Stomach (tissue), 19 donors: ENCODE measurements at places on chromosomes 2 and 18. TPM values are rescaled to one million over a fixed set of nuclear protein-coding genes. Genes with fewer than 3 reads are reported as not detected.

IL18R1 gene
- 83.9 TPM for total RNA-seq

IL1A gene
- not detected for total RNA-seq

SAG gene
- total RNA-seq = not detected

ADGRF3 gene
- not detected for total RNA-seq

DNA sequence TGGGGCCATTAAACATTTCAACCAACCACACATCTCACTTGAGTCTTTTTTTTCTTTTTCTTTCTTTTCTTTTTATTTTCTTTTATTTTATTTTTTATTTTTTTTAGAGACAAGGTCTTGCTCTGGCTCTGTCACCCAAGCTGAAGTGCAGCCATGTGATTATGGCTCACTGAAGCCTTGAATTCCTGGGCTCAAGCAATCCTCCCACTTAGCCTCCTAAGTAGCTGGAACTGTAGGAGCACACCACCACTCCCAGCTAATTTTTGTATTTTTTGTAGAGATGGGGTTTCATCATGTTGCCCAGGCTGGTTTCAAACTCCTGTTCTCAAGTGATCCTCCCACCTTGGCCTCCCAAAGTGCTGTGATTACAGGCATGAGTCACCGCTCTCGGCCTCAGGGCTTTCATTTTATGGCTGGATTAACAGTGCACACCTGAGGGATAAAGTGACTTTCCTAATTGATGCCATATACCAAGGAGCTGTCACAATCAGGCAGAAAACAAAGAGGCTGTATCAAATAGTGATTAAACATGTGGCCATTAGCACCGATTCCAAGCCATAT lies 21.5 kb downstream of the KIAA2012 start:
- no peak overlapping the region for H3K4me3 ChIP-seq
- no peak overlapping the region for H3K27ac ChIP-seq
- no peaks in the 10 kb centered on the region for H3K27me3 ChIP-seq
- no peaks in the 10 kb centered on the region for H3K36me3 ChIP-seq
- no peak for DNase-seq

DNA sequence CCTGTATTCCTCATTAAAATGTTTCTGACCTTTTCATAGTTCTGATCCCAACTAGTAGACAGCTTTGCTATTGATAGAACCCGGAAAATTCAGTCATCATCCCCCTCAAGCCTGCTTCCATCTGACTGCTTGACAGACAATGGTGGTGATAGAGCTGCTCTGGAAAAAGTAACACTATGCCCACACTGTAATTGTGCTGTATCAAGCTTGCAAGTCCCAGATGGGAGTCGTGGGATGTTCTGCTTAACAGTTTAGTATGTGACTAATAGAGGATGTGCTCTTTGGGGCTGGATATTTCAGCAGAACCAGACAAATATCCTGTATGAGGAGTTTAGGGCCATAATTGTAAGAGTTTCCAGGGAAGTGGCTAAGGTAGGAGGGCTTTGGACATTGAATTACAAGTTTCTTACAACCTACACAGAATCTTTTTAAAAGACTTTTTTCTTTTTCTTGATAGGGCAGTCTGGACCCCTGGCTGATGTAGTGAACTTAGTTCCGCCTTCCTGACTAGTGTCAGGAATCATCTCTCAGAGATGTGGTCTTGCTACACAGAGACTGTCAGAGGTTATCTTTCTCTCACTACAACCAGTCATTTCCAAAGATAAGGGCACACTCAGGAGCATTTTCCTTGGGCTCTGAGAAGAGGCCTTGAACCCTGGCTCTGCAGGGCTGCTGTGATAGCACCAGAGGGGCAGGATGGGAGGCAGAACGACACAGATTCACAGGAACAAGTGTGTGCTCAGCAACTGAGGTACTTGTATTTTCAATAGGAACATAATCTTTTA lies 158.0 kb upstream of the RBMS1 start:
- no peaks in the 10 kb centered on the region for H3K4me1 ChIP-seq
- H3K4me3 ChIP-seq = no peak overlapping the region
- no peak for DNase-seq
- no peaks in the 10 kb centered on the region for H3K36me3 ChIP-seq
- no peak overlapping the region for H3K27ac ChIP-seq

DNA sequence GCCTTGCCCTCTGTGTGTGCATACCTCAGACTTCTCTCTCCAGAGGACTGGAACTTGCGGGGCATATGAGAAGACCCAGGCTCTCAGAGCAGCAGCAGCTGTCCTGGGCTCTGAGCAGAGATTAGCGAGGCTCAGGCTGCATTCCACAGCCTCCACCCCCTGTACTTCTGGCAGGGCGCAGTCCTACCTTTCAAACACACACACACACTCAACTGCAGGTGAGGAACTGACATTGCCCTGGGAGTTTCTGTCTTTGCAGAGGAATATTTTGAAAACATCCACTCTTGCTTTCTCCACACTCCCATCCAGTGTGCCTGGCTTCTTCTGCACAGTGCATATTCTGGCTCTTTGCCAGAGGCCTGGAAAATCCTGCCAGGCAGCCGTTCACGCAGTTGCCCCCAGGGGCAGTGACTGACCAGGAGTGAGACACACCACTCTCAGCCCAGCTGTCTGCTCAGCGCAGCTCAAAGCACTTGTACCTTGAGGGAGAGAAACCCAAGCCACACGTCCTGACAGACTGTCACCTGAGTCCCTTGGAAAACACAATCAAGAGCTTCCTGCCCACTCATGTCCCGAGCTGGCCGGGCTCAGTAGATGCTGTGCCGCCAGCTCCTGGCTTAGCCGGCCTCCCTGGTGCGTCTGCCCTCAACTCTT lies 460.8 kb downstream of the RNF144A start:
- DNase-seq = peak; percentile 74
- H3K4me1 ChIP-seq = no peaks in the 10 kb centered on the region
- no peak overlapping the region for H3K4me3 ChIP-seq
- H3K27me3 ChIP-seq = no peaks in the 10 kb centered on the region
- H3K27ac ChIP-seq = no peak overlapping the region

DNA sequence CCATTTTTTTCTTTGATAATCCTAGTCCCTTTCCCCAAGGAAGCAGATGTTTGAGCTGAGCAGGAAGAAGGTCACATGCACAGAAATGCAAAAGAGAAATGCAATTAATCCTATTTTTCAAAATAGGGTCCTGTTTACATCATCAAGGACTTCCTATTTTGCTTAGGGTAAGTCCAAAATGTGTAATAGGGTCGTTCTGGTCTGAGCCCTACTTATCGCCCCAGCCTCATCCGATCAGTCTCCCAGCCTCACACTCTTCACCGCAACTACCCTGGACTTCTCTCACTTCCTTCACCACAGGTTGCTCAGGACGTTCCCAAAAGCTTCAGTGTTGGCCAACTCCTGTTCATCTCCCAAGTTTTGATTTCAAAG lies 32.8 kb downstream of the FOSL2 start:
- H3K4me3 ChIP-seq = no peak overlapping the region
- no peaks in the 10 kb centered on the region for H3K27me3 ChIP-seq
- H3K4me1 ChIP-seq = no peaks in the 10 kb centered on the region
- peaks cover 2% of the 10 kb centered on the region for H3K36me3 ChIP-seq
- H3K27ac ChIP-seq = no peak overlapping the region
- DNase-seq = no peak

GRCh38 chr18:80108121-80108536 lies 933 bp upstream of the ADNP2 start:
- H3K27me3 ChIP-seq = no peaks in the 10 kb centered on the region
- H3K27ac ChIP-seq = peak overlapping the region; percentile 94

DNA sequence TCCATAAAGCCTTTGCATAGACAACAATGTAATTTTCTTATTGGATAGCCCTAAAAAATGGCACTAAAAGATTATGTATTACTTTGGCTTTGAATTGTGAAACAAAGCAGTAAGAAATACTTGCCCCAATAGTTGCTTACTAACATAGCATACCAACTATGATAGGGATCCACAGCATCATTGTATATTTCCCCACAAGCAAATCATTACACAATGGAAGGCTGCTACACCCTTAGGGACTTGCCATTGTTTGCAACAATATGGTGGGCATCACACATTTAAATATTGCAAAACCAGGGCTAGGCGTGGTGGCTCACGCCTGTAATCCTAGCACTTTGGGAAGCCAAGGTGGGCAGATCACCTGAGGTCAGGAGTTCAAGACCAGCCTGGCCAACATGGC lies 74.4 kb downstream of the CACNB4 start:
- H3K4me3 ChIP-seq = no peak overlapping the region
- no peak for DNase-seq

DNA sequence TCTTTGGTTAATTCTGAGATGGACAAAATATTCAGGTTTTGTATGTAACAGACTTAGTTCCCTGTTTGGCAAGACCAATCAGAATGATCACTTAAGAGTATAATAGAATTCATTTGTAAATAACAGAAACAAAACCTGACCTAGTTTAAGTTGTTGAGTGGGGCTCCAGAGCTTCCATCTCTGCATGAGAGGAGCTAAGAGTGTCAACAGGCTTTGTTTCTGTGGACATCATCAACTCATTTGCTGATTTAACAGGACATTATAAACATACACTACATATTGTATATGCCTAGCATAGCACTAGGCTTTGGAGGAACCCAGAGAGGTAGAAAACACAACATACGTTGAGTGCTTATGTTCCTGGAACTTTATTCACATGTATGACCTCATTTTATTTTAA lies 75.3 kb upstream of the TRIB2 start:
- H3K27ac ChIP-seq = no peak overlapping the region
- H3K4me3 ChIP-seq = no peak overlapping the region
- no peaks in the 10 kb centered on the region for H3K4me1 ChIP-seq
- DNase-seq = no peak
- H3K27me3 ChIP-seq = no peaks in the 10 kb centered on the region
- no peaks in the 10 kb centered on the region for H3K36me3 ChIP-seq

DNA sequence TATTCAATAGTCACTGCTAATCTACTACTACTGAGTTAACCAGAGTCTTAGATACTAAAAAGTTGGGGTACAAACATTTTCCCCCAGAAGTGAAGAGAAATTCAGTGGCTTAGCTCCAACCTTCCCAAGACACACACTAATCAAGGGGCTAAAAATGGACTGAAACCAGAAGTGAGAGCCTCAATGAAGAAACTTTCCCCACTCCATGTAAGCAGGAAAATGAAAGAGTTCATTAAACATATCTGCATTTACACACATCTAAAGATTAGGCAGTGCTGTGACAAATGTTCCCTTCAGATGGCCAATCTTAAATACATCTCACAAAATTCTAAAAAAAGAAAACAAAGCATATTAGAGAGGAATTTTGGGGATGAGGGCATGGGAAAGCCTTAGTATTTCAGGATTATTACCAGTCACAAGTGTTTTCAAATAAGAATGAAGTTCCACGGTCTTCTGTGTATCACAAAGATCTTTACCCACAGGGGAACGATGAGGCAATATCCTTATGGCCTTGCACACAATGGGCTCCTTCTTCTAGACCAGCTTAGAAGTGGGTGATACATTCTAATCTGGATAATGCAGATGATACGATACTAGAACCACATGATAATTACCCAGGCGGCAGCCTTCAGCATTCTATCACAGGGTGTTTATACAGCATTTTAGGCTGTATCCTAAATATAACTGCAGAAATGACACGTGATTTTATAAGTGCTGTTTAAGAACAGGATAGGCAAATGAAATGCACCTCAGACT lies 17.1 kb downstream of the ANKRD44 start:
- H3K4me3 ChIP-seq = no peak overlapping the region
- H3K27ac ChIP-seq = peak overlapping the region; percentile 22
- no peaks in the 10 kb centered on the region for H3K36me3 ChIP-seq
- H3K27me3 ChIP-seq = no peaks in the 10 kb centered on the region
- peaks cover 8% of the 10 kb centered on the region for H3K4me1 ChIP-seq
- DNase-seq = no peak

DNA sequence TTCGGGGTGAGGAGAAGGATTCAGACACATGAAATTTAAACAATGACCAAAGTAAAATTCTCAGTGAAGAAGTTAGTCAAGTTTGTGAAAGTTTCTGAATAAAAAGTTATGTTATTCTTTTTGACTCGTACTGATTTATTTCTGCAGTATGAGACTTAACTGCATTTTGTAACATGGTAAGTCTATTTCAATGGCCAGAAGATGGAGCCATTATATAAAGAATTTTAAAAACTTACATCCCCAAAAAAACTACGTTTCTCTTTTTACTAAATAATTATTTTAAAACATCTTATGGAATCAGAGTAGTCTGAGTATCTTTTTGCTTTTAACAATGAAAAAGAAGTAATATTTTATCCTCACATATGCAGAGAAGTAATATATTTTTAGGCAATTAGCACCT lies 51.4 kb upstream of the SCN1A start:
- no peak overlapping the region for H3K27ac ChIP-seq
- H3K4me1 ChIP-seq = no peaks in the 10 kb centered on the region

- no peaks in the 10 kb centered on the region for H3K4me1 ChIP-seq
- H3K27me3 ChIP-seq = no peaks in the 10 kb centered on the region
- no peak overlapping the region for H3K4me3 ChIP-seq
Observed at GRCh38 chr2:192577706-192578105, 383.0 kb upstream of the TMEFF2 start.

GRCh38 chr2:233852056-233852455 lies 2.3 kb downstream of the HJURP start:
- peaks cover 19% of the 10 kb centered on the region for H3K4me1 ChIP-seq
- DNase-seq = no peak
- no peaks in the 10 kb centered on the region for H3K36me3 ChIP-seq
- no peak overlapping the region for H3K27ac ChIP-seq

DNA sequence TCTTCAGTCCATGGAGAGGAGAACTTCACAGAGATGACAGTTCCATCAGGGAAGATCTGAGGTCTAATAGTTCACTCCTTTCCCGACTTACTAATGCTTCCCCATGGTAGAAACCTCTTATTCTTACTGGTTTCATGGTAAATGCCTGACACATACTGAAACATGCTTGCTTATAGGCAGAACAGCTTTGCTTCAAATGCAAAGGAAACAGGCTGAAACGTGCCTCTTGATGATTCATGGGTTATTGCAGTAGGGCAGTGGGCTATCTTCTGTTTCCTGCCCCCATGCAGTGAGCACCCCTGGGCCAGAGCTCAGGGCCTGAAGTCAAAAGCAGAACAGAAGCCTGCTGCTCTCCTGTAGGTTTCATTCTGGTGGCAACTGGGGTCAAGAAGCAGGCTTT lies 223.5 kb downstream of the RDH14 start:
- H3K36me3 ChIP-seq = no peaks in the 10 kb centered on the region
- H3K27ac ChIP-seq = no peak overlapping the region
- no peaks in the 10 kb centered on the region for H3K4me1 ChIP-seq
- H3K27me3 ChIP-seq = no peaks in the 10 kb centered on the region
- no peak for DNase-seq
- no peak overlapping the region for H3K4me3 ChIP-seq
